Hematopoietic multipotent progenitor cell (in vitro differentiated cells): ENCODE measurements at places on chromosomes 6 and 20. TPM values are rescaled to one million over a fixed set of nuclear protein-coding genes. Genes with fewer than 3 reads are reported as not detected.

DNA sequence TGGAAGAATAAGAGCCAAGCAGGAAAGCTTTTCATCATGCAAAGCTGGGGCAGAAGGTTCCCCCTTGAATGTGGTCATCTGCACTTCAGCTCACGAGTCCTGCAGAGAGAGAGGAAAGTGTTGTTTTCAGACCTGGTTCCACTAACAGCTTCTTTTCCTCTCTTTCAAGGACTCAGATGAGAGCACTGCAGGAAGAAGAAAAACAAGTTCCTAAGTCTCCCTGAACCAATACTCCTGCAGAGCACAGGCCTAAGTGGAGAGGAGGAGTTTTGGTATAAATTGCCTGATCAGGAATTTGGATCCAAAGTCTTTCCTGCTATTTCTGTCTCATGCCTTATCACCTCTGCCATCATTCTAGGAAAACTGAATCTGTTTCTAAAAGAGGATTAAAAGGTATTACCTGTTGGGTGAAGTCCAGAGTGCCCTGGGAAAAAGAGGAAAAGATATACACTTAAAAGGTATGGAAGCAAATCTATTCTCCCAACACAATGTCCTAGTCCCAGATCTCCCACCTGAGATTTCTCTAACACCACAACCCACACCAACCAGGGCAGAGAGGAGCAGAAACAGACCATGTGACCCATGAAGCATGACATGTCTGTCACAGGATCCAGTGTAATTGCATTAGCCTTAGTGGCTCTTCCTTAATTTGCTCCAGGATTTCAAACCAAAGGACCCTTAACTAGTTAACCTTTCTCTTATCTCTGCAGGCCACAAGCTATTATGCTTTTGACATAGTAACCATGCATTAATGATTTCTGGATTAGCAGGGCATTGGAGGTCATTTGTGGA lies 12.2 kb downstream of the HLA-DRB5 start:
- DNase-seq: no peak

DNA sequence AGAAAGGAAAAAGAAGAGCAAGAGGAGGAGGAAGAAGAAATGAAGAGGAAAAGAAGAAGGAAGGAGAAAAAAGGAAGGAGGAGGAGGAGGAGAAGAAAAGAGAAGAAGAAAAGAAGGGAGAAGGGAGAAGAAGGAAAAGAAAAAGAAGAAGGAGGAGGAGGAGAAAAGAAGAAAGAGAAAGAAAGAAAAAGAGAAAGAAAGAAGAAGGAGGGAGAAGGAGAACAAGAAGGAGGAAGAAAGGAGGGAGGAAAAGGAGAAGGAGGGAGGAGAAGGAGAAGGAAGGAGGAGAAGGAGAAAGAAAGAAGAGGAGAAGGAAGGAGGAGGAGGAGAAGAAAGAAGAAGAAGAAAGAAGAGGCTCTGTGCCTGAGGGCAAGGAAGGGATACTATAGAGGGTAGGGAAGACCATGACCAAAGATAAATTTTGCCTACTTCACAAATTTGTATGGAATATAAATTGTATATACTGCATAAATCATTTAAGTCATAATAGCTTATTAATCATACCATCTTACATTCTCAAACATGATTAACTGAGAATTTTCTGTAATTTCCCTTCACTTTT lies 55.7 kb downstream of the SESN1 start:
- DNase-seq: no peak

GRCh38 chr6:163790266-163790840 lies 375.8 kb downstream of the QKI start:
- no peak for DNase-seq

DNA sequence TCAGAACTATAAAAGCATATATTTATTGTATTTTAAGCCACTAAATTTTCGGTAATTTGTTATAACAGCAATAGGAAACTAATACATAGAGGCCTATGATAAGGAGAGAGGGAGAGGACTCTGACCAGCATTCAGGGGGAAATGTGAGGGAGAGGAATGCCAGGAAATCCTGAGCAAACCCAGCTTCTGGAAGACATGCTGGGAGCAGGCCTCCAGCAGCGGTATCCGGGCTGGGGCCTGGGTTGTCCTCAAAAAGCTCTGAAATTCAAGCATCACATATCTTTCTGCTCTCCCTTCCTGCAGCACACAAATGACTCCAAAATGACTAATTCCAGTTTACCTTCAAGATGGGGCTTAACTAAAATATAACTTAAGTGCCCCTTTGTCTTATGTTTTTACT lies 33.4 kb upstream of the RIMS1 start:
- no peak for DNase-seq

DNA sequence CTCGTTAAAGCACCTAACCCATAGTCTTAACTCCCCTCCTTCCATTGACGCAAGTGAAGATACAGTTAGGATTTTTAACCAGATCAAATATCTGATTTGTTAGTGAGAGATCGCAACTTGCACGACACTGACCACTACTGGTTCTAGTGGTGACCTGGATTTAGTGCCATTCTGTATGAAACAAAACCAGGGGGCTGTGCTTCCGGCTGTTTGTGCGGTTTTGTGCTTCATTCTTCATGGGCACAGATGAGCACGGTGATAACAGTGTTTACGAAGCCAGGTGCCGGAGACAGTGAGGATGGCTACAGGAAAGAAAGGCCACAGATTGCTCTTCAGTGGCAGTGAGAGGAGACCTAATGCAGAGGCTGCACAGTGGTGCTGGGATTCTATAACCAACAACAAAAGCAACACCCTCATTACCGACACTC lies 75.5 kb downstream of the NOL4L start:
- DNase-seq: peak; percentile 96

- DNase-seq: peak; percentile 20
Measured at GRCh38 chr20:8943631-8944030, 125.3 kb upstream of the PLCB4 start.

DNA sequence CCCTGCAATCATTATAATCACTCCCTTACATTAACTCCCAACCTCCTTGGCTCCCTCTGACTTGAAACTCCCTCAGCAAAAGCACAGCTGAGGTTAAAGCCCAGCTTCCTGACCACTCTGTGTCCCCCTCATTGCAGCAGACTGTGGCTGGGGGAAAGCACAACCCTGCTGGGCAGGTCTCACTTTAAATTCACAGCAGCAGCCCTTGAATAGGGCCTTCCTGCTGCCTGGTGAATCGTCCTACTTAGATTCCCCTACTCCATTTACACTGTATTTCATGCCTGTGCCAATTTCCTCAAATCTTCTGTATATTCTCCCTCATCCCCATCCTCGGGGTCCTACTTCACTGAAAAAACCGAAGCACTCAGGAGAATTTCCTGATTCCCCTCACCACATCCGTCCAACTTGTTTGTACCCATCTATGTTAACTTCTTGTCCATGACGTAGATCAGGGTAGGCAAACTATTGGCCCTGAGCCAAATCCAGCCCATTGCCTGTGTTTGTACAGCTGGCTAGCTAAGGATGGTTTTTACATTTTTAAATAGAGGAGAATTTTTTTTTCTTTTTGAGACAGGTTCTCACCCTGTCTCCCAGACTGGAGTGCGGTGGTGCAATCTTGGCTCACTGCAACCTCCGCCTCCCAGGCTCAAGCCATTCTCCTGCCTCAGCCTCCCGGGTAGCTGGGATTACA lies 31.5 kb upstream of the GCM1 start:
- DNase-seq: no peak

- no peak for DNase-seq
Measured at GRCh38 chr6:110462884-110463481, 13.4 kb downstream of the SLC22A16 start.

GRCh38 chr6:5499644-5500306 lies 238.5 kb downstream of the FARS2 start:
- DNase-seq: no peak

- DNase-seq: no peak
Measured at GRCh38 chr20:1533059-1533458, 24.4 kb downstream of the SIRPD start.

GRCh38 chr6:28765978-28766351 lies 157.8 kb downstream of the TRIM27 start:
- DNase-seq: no peak

- no peak for DNase-seq
Measured at GRCh38 chr20:23255716-23256385, 94.7 kb upstream of the NXT1 start.

GRCh38 chr20:18856873-18857272 lies 43.3 kb downstream of the SCP2D1 start:
- DNase-seq: no peak

- DNase-seq: no peak
Measured at GRCh38 chr6:139337830-139338229, 36.6 kb downstream of the CITED2 start.

- DNase-seq: no peak
Measured at GRCh38 chr6:75486850-75487518, 6.6 kb downstream of the FILIP1 start.

DNA sequence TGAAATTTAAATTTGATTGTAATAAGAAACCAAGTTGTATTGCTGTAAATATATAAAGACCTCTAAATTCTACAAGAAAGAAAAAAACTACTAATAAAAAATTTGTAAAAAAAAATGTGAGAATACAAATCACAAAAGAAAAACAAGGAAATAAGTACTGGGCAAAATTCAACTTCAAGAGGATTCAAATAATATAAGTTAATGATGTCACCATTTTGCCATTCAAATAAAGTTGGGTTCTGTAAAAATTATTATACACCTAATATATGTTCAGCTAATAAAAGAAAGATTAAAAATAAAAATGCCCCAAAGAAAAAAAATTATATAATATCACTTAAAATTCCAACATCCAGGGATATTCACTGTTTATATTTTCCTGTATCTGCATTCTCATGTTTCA lies 47.0 kb upstream of the BMP5 start:
- DNase-seq: no peak

- DNase-seq: no peak
Measured at GRCh38 chr6:27293436-27294098, 18.5 kb downstream of the POM121L2 start.

- no peak for DNase-seq
Measured at GRCh38 chr20:19867074-19867473, 109.0 kb downstream of the RIN2 start.

- DNase-seq: peak; percentile 19
Measured at GRCh38 chr6:83853178-83854000, at the start of gene RIPPLY2. Gene RIPPLY2, plus strand, starts transcription at chr6:83853360. Its CDS starts 57 bp downstream, at chr6:83853417.

DNA sequence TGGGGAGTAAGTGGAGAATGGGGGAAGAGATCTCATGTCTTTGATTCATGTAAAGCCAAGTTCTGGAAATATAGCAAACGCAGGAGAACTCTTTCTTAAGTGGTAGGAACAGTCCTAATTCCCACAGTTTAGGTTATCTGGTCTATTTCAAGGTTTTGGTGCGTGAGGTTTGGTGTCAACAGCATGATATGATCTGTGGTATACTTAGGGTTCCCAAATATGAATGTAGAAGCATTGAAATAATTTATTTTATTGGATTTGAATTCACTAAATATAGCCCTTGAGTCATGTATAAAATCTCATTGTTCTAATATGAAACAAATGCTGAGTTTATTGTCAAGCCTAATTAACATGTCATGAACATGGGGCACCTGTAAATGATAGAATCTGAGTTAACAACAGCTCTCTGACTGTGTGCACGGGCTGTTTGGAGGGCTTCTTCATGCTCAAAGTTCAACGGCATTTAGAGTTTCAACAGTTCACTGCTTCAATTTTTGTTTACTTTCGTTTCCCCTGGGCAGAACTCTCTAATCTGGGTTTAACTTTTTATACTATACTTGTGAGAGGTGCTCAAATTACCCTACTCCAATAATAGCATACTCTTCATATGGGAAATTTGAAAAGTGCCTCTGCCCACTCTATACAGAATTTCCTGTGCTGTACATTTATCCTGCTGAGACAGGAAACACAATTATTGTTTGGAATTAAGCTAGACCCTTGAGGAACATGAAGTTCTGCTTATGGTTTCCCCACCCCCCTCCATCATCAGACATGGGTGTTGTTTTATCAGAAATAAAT lies 236.3 kb upstream of the ZNF217 start:
- no peak for DNase-seq

DNA sequence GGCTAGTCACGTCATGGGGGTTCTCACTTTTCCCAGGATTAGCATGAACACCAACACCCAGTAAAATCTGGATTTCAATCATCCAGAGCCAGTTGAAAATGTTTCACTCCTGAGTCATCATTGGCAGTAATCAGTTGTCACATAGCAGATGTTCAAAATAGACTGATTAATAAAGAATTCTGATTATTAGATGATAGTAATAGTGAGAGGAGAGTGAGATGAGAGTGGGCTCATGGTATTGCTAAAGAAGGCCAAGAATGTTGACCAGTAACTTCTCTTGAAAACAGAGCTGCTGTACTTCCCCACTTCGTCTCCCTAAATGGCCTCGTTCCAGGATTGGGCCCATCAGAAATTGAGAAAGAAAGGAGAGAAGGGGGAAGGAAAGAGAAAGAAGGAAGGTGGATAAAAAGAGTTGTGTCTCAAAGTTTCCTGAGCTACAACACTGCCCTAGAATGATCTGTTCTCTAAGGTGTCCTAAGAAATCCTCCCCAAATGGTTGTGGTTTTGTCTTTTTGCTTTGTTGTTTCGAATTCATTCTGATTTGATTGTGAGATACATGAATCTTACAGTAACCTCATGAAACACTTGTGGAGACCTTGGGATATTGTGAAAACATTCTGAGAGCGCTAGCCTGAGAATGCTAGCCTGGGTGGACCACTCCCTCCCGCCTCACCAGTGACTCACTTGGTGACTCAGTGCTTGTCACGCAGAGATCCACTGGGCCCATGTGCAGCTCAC lies 502.2 kb upstream of the JARID2 start:
- DNase-seq: no peak

DNA sequence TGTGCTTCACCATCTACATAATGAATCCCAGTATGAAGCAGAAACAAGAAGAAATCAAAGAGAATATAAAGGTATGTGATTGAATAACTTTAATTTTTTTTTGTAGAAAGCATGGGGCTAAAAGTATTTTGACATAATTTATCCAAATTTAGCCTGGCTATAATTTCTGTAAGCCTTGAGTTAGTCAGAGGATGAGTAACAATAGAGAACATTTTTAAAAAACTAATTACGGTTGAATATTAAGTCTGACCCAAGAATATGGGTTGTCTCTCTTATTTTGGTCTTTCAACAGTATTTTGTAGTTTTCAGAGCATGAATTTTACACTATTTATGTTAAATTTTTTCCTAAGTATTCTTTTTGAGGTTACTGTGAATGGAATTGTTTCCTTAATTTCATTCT lies 2.5 kb downstream of the GMNN start:
- DNase-seq: no peak

- DNase-seq: no peak
Measured at GRCh38 chr6:14466278-14466677, 348.7 kb downstream of the CD83 start.

- no peak for DNase-seq
Measured at GRCh38 chr6:170402318-170403040, 95.9 kb downstream of the FAM120B start.

GRCh38 chr6:41488433-41489119 lies 57.6 kb upstream of the FOXP4 start:
- no peak for DNase-seq

The BMP7 gene
- not detected for total RNA-seq

The HLA-DQA2 gene
- 0.27 TPM for total RNA-seq

The TMEM217 gene
- 13.7 TPM for total RNA-seq

The KCNK5 gene
- 18.6 TPM for total RNA-seq

The BANF2 gene
- total RNA-seq: not detected

The ELOVL2 gene
- total RNA-seq: not detected

The NCOA6 gene
- 10.0 TPM for total RNA-seq

The SIGLEC1 gene
- total RNA-seq: under 0.01 TPM

The NR2E1 gene
- not detected for total RNA-seq

The SSTR4 gene
- not detected for total RNA-seq
